ENCODE measurements at places on chromosomes 2 and 18.

DNA sequence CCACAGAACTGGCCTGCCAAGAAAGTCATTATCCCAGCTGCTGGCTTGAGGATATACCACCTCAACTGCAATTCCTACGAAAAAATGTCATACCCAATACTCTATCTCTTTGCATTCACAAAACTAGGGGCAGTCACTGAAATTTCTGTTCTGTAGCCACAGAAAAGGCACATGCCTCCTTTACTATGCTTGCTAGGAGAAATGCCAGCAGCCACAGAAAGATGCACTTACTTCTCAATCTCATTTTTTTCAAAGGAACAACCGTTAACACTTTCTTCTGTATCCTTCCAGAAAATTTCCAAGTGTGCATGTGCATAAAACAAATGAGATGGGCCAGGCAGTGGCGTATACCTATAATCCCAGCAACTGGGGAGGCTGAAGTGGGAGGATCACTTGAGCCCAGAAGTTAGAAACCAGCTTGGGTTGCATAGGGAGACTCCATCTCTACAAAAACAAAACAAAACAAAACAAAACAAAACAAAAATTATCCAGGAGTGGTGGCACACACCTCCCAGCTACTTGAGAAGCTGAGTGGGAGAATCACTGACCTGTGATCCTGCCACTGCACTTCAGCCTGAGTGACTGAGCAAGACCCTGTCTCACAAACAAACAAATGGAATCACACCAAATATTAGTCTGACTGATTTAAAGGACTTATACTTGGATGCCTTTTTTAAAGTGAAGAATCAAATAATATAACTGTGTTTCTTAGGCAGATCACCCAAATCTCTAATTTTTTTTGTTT lies 22.4 kb upstream of the PUM2 start:
- DNase-seq, result no peak

GRCh38 chr2:181573140-181573736 lies 83.7 kb downstream of the CERKL start:
- no peak for DNase-seq

DNA sequence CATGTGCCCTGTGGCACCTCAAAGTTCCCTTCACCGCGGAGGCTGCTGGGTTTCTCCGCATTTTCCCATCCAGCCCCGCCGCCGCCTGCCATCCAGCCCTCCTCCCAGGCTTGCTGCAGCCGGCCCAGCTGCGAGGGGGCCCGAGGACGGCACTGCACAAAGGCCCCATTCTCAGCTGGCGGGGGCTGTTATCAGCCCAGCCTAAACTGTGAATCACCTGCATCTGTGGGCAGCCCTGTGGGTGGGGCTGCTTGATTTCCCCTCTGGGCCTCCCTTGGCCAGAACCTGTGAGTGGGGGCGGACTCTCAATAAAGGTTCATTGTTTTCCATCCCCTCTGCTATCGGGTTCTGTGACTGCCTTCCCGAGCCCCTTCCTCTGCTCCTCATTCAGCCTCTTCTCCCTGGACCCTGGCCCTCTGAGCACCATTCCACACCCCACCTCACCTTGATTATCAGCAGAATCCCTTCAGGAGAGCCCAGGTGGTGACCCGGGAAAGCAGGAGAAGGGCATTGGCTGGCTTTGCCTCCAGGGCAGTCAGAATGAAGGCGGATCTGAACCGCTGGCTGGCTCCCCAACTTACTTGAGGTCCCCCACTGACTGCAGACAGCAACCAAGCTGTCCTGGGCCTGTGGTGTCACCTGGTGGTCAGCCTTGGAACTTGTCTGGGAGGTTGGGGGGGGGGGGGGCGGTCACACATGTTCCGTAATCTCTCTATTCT lies 204.5 kb downstream of the ZFP36L2 start:
- DNase-seq, result no peak

DNA sequence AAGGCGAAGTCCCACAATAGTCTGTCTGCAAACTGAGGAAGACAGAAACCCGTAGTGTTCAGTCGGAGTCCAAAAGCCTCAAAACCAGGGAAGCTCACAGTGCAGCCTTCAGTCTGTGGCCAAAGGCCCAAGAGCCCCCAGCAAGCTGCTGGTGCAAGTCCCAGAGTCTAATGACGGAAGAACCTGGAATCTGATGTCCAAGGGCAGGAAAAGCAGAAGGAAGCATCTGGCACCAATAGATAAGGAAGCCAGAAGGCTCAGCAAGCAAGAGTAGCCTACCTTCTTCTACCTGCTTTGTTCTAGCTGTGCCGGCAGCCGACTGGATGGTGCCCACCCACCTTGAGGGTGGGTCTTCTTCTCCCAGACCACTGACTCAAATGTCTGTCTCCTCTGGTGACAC lies 21.8 kb downstream of the CFAP210 start:
- DNase-seq, result no peak

DNA sequence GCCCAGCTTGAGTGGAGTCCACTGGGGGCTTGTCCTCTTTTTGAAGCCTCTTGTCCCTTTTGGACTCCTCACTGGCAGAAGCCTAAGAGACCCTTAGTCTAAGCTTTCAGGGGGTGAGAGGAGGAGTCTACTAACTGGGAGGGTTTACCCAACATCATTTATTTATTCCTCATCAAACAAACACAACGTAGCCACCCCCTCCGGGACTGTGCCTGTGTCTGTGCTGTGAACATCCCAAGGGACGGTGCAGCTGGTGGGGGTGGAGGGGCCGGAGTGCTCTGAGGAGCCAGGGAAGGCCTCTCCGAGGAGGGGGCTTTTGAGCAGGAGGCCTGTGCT lies 42.7 kb upstream of the TAF1B start:
- no peak for DNase-seq

DNA sequence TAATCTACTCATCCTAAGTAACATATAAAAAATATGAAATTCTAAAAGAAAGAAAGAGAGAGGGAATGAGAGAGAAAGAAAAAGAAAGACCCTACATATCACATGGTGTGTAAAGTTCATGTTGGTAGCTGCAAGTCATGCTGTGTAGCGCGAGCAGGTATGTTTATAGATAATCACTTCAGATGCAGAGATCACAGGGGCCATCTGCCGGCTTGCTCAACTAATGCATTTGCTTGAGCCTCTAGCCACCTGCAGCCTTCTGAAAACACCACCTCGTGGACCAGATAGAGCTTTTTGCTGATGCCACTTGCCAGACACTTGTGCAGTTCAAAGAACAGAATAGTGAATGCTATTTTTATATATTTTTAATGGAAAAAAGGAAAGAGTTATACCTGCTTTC lies 37.6 kb downstream of the CDH7 start:
- DNase-seq, result no peak

GRCh38 chr2:231483398-231484329 lies 19.4 kb upstream of the NCL start:
- DNase-seq, result peak; percentile 40

DNA sequence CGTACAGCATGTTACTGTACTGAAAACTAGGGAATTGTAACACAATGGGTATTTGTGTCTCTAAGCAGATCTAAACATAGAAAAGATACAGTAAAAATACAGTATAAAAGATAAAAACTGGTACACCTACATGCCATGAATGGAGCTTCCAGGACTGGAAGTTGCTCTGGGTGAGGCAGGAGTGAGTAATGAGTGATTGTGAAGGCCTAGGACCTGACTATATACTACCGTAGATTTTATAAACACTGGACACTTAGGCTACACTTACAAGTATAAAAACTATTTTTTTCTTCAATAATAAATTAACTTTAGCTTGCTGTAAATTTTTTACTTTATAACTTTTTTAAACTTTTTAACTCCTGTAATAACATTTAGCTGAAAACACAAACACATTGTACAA lies 324.4 kb upstream of the TNP1 start:
- no peak for DNase-seq

DNA sequence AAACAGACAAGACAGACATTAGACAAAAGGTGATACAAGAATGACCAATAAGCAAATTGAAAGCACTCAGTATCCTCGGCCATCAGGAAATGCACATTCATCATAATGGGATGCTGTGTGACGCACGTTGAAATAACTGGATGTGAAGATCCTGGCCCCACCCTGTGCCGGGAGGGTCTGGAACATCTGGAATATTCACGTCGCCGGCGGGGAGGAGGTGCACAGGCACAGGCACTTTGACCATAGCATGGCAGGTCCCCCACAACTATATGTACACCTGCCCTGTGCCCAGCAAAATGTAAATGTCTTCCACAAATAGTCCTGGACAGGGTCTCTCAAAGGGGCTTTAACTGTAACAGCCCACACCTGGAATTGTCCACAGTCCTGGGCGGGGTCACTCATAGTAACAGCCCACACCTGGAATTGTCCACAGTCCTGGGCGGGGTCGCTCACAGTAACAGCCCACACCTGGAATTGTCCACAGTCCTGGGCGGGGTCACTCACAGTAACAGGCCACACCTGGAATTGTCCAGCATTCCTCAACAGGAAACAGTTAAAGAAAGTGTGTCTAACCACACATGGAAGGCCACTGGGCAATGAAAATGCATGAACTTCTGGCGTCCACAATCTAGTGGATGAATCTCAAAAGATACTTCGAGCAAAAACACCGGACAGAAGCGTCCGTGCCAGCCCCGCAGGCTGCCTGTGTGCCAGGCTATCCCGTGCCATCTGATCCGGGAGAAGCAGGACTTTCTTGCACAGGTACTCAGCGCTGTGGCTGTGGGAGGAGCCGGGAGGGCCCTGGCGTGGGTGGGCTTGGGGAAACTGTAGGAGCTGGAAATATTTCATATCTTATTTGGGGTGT lies 113.4 kb downstream of the RTP5 start:
- no peak for DNase-seq
